ENCODE measurements at places on chromosomes 2 and 18.

DNA sequence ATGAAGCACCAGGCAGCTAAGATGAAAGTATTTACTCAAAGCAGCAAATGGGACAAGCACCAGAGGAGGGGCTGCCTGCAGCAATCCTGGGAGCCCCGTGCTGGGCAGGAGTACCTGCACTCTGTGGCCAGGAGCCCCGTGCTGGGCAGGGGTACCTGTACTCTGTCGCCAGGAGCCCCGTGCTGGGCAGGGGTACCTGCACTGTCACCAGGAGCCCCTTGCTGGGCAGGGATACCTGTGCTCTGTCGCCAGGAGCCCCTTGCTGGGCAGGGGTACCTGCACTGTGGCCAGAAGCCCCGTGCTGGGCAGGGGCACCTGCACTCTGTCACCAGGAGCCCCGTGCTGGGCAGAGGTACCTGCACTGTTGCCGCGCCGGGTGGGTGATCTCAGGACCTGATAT is 158.6 kb downstream of the MYT1L start:
- DNase-seq = no peak

DNA sequence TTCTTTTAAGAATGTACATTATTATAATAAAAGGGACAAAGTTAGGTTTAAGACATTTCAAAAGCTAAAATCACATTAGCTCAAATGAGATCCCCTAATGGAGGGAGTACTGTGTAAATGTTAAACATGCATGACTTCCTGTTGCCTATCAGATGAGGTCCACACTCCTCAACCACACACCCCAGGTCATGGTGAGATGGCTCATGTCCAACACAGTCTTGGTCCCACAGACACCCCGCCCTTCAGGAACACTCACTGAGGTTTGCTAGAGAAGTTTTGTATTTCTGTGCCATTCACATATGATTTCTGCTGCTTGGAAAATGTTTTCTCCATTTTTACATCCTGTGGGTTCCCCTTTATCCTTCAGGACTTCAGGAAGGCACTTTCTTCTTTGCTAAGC is 491.0 kb downstream of the SOX11 start:
- DNase-seq = no peak

DNA sequence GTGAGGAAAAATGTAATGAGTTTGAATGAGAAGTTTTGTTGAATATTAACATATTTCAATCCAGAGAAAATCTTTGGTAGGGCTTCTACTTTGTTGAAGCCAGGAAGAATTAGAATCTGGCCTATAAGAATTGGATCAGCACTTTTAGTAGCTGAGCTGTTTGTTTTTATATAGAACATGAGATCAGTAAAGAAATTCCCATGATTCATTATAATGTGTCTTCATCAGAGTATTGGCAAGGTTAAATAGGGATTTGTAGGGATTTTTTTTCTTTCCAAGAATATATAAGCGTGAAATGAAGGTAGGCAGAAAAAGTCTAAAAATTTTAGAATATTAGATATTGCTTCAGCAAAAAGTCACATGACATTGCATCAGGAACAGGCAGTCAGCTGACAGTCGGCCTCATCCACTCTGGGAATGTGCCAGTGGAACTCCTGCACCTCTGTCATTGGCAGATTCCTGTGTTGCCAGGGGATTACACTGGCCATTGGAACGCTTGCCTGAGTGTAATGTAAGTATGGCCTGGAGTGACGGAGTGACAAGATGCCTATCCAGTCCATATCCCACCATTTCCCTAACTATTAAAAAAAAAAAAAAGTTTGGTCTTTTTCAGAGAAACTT is 60.6 kb downstream of the SERTAD2 start:
- DNase-seq = no peak

DNA sequence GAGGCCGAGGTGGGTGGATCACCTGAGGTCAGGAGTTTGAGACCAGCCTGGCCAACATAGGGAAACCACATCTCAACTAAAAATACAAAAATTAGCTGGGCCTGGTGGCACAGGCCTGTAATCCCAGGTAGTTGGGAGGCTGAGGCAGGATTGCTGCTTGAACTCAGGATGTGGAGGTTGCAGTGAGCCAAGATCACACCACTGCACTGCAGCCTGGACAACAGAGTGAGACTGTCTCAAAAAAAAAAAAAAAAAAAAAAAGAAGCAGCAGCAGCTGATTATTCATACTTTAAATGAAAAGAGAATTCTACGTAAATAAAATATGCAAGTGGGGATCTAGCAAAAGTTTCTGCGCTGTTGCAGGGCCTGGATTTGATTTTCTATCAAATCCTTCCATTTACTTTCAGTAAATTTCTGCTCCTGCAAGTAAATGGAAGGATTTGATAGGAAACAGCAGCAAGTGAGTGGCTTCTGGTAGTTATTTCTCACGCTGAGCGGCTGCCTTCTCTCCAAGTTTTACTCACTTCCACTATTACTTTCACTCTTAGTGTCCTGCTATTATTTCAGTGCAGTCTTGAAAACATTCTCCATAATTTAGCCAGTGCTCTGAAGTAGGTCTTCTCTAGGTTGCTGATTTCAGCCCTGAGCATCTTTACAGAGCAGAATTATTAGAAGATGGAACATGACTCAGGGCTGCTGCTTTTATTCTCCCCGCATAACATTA is 68.4 kb downstream of the SLC16A14 start:
- no peak for DNase-seq

DNA sequence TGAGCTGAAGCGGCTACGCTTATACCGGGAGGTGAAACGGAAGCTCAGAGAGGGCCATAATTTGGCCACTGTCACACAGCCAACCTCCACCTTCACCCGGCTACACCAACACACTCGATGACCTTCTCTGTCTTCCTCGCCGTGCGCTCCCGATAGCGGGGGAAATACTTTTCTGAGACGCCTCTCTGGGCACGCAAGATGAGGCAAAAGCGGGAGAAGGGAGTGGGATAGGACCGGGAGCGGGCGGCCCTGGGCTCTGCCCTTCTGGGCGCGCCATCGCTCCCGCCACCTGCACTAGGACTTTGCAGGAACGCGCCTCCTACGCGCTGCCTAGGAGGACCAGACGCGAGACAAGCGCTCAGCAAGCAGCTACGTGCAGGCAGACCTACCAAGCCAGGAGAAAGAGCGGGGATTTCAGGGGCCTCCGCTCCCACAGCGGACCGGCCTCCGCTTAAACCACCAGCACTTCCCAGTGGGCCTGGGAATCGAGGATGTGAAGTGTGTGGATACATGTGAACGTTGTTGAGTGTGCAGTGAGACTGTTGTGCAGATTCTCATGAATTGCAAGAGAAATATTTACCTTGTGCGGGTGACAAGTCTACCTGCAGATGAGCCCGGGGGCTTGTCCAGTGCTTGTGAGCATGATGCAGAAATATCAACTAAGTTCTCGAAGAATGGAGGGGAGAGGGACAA is 11.4 kb downstream of the SIX3 start:
- DNase-seq = no peak

GRCh38 chr2:23940718-23941620 is 706 bp downstream of the UBXN2A start:
- no peak for DNase-seq

GRCh38 chr18:903701-904100 is 970 bp upstream of the ADCYAP1 start:
- DNase-seq = no peak

DNA sequence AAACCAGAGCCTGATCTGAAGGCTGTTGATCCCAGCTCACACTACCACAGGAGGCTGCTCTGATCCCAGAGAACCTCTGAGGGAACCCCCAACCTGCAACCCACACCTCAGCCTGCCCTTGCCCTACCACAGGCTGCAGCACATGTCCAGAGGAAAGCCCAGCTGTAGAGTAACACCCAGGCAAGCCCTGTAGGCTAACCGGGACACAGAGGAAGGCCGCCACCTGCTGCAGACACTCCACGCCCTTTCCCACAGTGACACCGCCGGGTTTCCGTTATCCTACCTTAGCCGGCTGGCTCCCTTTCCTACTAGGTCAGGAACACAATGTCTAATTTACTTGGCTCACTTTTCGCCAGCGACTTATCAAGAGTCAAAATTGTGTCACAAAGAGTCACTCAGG is 266.7 kb upstream of the KLHL29 start:
- no peak for DNase-seq

GRCh38 chr2:9071032-9071431 is 67.5 kb upstream of the MBOAT2 start:
- DNase-seq = peak; percentile 5

All from NK-92 treated with Interleukin-12 subunit alpha and Interleukin-12 subunit beta, amount 100 ng/mL, for 24 hours (cell line).